ENCODE measurements at places on chromosomes 13 and 19.

DNA sequence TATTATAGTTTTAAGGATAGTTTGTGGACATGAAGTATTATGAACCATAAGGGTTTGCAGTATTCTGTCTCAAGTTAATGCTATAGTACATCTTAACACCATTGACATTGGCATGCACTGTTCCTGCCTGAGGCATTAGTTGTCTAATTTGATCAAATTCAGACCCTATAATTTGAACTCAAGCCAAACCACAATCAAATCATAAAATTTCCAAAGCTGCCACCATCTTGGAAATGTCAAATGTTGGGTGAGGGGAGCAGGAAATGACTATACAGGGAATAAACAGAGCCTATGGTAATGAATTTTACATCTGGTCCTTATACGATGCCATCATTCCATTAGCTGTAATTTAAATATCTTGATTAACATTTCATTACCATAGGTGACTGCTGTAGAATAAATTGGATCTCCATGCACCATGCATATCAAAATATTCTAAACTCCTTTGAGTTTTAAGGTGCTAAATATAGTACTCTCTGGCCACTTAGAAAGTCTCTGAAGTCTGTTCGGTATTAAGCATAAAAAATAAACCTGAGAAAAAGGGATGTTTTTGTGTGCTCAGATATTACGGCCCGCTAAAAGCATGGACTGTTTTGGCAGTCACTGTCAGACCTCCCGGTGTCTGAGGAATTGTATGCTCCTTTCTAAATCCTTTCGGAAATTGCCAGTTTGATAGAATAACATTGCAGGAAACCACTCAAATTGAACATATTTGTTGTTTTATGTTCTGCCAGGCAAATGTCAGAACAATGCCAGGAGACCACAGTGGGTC, 257.7 kb downstream of the SPRY2 start:
- DNase-seq: no peak

- DNase-seq: no peak
Measured at GRCh38 chr13:27813826-27814225, 21.5 kb downstream of the GSX1 start.

- DNase-seq: no peak
Measured at GRCh38 chr13:75395066-75395465, 86.9 kb downstream of the TBC1D4 start.

- DNase-seq: no peak
Measured at GRCh38 chr13:32549788-32550187, 11.2 kb upstream of the N4BP2L2 start.

GRCh38 chr13:33445024-33445423, 159.5 kb upstream of the STARD13 start:
- no peak for DNase-seq

DNA sequence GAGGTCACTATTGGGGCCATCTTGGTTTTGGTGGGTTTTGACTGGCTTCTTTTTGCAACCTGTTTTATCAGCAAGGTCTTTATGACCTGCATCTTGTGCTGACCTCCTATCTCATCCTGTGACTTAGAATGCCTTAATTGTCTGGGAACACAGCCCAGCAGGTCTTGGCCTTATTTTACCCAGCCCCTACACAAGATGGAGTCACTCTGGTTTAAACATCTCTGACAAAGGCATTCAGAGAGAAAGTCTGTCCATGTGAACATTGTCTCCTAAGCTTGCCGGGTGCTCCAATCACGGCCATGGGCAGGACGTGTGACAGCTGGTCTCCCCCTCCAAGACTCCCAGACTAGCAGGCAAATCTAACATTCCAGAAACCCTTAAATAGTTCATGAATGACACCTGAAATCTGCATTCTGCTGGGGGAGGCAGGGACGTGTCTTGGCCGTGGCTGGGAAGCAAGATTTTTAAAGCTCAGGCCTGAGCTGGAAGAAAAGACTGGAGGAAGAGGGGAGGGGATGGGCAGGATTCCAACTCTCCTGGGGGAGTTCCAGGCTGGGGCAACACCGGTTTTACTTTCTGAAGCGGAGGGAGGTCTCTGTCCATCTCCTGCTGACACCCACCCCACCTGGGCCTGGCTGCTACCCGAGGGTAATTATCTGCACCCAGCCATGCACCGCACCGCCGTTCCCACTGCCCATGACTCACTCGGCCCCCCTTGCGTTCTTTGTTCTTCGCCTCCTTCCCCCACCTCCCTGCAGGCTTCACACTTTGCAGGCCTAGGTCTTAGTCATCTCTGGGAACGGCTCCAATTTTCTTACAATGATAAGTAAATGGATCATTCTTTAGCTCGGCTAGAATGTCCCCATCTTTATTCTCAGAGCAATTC, 11.6 kb upstream of the OR1M1 start:
- DNase-seq: no peak

- no peak for DNase-seq
Measured at GRCh38 chr19:10780368-10780767, 55.6 kb downstream of the TMED1 start.

DNA sequence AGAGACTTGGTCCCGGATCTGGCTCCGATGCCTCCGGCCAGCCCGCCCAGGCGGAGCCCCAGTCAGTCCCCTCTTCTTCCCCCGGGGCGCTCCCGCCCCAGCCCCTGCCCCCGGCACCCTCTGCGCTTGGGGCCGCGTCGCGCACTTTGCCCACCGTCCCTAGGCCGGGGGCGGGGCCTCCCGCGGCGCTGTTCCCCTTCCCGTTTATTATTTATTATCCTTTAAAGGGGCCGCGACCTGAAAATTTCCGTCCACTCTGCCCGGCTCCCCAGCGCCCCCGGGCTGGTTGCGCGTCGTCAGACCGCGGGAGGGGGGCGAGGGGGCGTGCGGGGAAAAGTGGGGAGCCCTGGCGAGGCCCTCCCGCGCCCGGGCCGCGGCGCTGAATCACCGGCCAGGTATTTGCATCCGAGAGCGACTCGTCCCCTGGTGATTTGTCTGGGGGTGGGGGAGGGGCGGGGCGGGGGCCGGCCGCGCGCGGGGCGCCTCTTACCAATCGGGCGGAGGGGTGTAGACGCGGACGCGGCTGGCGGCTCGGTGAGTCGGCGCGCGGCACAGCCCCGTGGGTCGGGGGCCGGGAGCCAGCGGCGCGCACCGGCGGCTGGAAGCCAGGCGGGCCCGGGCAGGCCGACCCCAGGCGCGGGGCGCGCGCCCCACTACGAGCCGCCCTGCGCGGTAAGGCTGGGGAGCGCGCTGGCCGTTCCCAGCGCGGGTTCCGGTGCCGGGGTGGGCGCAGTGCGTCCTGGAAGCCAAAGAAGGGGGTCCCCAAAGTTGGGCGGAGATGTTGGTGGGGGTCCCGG, at the start of gene ARID3A:
Gene ARID3A, plus strand, starts transcription at position 510 of the 797 bp plus-strand sequence. CDS start 3,494 bp downstream, outside the sequence.
- peak; percentile 71 for DNase-seq

- no peak for DNase-seq
Measured at GRCh38 chr19:41398050-41398418, 416 bp downstream of the BCKDHA start.

DNA sequence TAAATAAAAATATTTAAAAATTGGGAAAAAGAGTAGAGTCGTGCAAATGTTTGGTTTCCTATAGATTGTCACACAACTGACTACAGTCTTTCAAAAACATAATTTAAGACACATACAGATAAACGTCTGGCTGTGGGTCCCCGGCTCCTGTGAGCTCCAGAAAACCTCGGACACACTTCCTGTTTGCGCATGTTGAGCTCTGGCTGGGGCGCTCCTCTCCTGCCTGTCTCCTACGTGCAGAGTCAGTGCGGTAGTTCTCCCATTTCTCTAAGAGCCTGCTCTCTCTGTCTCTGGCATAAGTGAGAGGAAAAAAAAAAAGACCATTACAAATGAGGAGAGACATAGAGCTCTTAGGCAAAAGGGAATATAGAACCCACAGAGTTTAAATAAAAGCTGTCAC, 128.2 kb upstream of the OBI1 start:
- DNase-seq: no peak

- DNase-seq: no peak
Measured at GRCh38 chr19:40867701-40868100, 14.3 kb downstream of the CYP2A7 start.

- DNase-seq: no peak
Measured at GRCh38 chr19:29400917-29401711, 124.7 kb upstream of the VSTM2B start.

GRCh38 chr13:72963762-72964161, 95.0 kb upstream of the KLF5 start:
- DNase-seq: no peak

- peak; percentile 9 for DNase-seq
Measured at GRCh38 chr19:18202778-18203407, 949 bp downstream of the RAB3A start.

DNA sequence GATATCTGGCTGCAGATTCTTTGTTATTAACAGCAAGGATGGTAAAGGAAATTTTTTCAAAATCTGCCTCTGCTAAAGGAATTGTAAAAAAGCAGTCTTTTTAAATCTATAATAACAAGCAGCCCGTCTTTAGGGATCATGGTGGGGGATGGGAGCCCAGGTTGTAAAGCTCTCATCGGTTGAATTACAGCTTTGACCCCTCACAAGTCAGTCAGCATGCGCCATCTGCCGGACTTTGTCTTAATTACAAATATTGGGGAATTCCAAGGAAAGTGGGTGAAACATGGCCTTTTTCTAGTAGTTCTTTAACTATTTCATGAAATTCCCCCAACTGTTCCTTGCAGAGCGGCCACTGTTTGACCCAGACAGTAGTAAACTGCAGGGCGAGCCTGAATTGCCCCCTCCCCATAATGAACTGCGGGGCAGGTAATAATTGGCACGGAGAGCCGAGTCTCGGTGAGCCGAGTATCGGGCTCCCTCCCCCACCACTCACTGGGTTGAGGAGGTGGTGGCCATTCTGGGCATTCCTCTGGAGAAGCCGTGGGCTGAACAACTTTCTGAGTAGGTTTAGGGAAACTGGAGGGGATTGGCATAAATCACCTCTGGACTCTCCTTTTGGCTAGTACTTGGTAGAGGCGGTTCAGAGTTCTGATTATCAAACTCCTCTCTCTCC, 11.6 kb downstream of the ZNF578 start:
- no peak for DNase-seq

- no peak for DNase-seq
Measured at GRCh38 chr13:111286162-111286561, 34.3 kb upstream of the TEX29 start.

- no peak for DNase-seq
Measured at GRCh38 chr19:47657719-47658118, 48.8 kb downstream of the BICRA start.

GRCh38 chr13:31595563-31595962, 143.8 kb upstream of the RXFP2 start:
- DNase-seq: no peak

GRCh38 chr13:66212511-66212910, 1017.6 kb downstream of the PCDH9 start:
- DNase-seq: no peak

DNA sequence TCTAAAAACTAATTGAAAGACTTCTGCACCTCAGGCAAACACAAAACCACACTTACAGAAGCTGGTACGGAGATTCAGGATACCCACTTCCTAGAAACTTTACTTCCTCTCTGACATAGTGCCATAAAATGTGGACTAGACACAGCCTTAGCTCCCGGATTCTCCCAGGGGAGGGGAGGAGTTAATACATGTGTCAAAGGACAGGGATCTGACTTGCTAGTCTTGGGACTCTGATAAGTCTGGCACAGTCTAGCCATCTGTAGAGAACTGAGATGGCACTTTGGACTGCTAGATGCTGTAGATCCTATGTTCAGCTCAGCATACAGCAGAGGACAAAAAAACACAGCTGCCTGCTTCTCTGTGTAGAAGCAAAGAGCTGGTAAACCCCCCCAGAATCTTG, 769.8 kb upstream of the MIR17HG start:
- DNase-seq: no peak

GRCh38 chr19:45767410-45767880, 1.6 kb downstream of the SIX5 start:
- no peak for DNase-seq

DNA sequence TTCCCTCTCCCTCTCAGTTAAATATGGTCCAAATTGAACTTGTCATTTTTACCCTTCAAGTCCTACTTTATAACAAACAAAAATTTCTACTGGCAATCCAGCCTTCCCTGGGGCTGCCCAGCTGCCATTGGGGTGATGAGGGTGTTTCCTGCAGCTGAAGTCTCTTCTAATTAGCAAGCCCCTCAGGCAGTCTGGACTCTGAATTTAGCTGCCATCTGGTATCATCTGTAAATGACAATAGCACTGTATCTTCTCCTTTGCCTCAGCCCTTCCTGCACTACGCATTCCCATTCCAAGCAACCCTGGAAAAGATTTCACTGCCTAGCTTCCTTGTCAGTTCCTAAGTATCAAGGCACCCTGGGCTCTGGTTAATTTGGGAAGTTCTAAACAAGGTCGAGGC, 331.1 kb upstream of the KLF12 start:
- DNase-seq: no peak

DNA sequence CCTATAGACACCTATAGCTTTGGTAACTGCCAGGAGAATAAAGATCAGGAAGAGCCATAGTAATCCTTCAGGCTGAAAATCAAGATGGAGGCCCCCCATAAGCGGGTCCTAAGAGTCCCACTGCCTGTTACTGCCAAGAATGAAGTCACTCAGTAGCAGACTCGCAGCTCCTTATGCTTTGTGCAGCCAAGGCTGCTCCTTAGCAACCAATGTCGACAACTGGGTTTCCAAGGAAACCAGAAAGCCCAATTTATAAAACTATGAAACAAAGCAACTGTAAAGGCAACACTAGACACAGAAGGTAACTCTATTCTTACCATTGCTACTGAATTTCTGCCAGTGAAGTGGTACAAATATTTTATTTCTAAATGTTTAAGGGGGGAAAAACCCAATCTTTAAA, 56.5 kb downstream of the DCLK1 start:
- DNase-seq: no peak

DNA sequence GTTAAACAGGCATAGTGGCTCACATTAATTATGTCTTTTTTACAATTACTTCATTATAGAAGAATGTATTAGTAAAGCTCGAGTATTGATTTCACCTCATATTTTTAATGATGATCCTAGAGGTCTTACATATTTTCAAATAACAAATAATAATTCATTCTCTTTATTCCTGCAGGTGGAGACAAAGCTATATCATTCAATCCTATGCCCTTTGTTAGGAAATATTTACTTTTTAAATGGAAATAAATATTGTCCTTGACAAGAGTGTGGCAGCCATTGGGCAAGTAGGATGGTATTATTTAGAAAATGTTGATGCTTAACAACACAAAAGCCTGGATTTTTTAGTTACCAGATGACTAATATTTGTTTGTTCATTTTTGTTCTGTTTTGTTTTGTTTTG, 127.6 kb downstream of the COG6 start:
- DNase-seq: no peak

- no peak for DNase-seq
Measured at GRCh38 chr13:110872034-110872767, 42.7 kb downstream of the ANKRD10 start.

- DNase-seq: peak; percentile 12
Measured at GRCh38 chr13:114313061-114313860, 1.0 kb upstream of the CHAMP1 start.
